GM12892 (cell line): ENCODE measurements at places on chromosomes 3 and 15.

DNA sequence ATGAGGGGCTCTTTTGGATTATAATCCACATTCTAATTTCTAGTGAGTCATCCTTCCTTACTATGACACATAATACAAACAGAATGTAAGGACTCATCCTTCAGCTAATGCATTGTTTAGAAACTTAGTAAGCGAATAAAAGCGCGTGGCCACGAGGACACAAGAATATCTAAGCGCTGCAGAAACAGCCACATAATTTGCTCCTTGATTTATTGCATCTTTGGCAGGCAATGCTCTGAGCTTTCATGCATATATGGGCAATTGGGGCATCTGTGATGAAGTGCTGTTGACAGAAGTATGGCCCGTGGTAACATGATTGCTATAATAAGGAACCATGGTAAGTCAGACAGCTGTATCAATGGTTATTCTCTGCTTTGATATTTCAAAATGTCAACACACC, 191.3 kb upstream of the ZNF385D start:
- no peak for DNase-seq

GRCh38 chr3:119238363-119238762, 2.3 kb downstream of the B4GALT4 start:
- DNase-seq, result no peak

DNA sequence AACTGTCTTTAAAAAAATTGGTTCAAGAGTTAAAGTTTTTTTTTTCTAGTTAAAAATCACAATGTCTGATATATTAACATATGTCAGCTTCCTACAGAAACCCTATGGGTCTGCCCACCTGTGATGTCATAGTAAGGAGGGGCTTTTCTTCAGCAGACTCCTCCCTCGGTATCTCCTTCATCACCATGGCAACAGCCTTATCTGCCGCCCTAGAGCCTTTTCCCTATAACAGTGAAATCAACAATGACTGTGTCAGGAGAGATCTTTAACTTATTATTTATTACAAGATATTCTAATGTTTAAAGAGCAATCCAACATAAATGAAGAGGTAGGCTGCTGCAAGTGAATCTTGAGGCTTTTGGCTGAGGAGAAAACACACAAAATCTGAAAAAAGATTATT, 138.7 kb downstream of the PEX5L start:
- no peak for DNase-seq

DNA sequence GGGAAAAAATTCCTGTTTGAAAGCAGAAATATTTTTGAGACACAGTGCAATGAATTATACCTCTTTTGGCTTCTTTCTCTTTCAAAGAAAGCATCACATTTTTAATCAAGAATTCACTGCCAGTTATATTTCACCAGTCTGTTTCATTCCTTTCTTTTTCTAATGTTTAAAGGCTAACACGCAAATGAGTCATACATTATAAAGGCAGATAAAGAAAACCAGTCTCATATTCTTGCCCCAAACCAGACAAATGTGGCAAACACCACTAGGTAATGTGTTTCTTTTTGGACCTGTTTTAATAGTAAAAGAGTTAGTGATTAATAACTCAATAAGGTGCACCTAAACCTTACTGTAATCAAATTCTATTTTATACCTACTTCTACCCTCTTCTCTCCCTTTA, 83.8 kb downstream of the PLOD2 start:
- no peak for DNase-seq

DNA sequence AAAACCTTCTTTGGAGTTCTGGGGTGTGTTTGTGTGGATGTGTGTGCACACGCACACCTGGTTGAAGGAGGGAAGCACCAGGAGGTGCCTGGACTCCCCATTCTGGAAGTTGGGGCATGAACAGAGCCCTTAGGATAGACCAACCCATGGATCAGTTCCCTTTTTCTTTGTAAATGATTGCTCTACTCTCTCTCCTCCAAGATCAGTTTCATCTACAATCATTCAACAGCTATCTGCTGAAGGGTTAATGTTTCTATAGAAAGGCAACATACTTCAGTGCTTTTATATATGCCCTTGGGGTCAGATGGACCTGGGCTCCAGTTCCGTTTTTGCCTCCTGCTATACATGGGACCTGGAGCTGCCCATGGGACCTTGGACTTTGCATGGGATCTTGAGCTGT, 352.1 kb upstream of the CFAP20DC start:
- DNase-seq, result no peak

DNA sequence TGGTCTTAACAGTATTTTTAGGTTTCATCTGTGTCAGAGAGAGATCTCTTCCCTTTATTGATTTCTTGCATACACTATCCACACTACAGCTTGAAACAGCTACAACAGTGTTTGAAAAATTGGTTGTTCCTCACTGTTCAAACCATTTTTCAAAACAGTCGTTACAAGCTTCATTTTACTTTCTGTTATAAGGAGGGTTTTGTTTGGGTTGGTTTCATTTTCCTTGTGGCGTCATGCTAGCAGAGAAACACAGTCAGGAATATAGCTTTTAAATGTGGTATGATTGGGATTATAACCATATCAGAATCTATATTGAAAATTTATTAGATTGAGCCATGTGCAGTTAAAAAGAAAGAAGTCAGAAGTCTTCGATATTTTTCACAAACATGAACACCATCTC, 400.6 kb downstream of the ZBTB20 start:
- DNase-seq, result no peak

- DNase-seq, result no peak
These were observed 472.2 kb downstream of the GRM7 start for GRCh38 chr3:7333125-7333524.

DNA sequence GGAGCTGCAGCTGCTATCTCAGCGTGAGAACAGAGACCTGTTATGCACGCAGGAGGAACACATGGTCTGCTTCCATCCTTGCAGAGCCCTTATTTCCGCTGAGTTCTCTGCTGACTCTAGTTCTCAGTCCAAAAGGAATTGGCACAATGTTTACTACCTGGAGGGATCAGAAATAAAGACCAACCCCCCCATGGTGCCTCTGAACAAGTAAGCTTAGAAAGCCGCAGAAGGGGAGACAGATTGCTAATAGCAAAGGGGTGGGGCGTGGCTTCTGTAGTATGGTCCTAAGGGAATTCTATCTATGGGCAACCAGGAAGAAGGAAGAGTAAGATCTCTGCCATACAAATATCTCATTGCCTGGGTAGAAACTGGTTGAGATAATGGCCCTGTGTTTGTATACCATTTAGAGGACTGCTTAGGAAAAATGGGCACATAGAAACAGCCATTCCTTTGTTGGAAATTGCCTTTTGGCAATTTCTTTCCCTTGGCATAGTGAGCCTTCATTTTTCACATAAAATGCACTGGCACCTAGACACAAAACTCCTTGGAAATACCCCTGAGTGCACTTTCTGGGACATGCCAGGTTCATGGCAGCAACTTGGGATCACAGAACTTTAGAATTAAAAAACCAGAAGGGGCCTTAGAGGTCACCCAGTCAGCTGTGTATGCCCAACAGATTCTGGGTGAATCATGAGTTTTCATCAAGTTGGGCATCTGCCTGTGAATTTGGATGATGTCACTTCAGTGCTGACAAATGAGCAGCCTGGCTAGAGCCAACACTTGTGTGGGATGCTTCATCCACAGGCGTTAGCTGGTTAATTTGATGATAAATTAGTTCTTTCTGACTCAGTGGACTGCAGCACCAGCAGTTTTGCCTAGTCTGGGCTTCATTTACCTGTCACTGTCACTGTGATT, 57.4 kb upstream of the STXBP5L start:
- no peak for DNase-seq

DNA sequence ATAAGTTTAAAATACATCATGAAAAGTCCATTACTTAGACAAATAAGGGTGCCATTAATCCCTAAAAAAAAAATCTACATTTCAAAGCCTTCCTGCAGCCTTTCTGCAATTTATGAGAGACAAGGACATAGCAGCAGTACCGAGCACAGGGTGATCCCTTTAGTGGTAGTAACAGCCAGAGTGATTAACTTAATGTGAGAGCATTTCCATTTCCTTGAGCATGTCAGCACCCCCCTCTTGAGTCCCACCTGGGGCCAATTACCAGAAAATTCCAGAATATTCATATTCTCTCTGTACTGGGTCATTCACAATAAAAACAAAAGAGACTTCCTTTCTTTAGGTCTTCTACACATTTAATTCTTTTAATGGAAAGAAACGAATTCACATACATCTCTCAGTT, 546.9 kb upstream of the CCDC54 start:
- no peak for DNase-seq

DNA sequence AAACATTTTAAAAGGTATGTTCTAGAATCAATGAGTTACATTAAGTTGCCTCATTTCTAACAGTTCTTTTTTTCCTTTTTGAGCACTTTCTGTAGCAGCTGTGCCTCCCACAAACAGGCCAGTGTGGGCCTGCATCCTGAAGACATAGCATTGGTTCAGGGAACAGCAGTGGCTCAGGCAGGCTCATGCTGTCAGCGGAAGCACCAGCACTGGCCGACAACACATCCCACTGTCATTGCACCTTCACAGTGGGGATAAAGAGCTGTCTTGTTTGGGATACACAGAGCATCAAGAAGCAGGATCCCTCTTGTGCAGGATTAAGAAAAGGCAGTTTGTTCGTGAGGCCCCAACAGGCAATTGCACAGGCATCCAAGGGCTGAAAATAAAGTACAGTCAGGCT, 123.3 kb downstream of the MOBP start:
- DNase-seq, result no peak

GRCh38 chr3:27880969-27881892, 159.1 kb upstream of the EOMES start:
- no peak for DNase-seq

- no peak for DNase-seq
These were observed 32.1 kb downstream of the KIF9 start for GRCh38 chr3:47250309-47251060.

GRCh38 chr15:50381438-50381837, 26.4 kb upstream of the GABPB1 start:
- no peak for DNase-seq

DNA sequence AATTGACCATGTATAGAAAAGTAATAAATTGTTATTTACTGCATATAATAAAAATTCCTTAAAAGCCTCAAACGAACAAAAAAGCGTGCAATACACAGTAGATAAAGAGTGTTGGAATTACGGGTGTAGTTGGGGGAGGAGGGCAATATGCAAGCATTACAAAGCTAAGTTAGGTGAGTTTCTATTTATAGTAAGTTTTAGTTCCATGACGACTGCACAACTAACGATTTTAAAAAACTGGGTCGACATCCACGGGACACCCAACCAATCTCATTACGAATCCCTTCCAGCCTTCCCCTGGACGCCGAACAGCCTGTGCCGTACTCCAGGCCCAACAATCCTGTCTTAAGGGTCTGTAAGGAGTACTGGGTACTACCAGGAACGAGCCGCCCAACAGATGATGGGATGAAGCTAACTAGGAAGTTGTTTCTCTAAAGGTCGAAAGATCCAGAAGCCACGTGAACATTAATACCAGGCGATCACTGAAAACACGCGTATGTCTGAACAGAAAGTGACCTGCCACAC, 677 bp downstream of the POLQ start:
- DNase-seq, result no peak

- DNase-seq, result no peak
These were observed 5.9 kb downstream of the USP3 start for GRCh38 chr15:63509955-63510940.

- no peak for DNase-seq
These were observed 542.9 kb downstream of the FHIT start for GRCh38 chr3:60708191-60708975.

GRCh38 chr3:128784232-128784631, 58.2 kb downstream of the RAB7A start:
- DNase-seq, result no peak

GRCh38 chr3:178690571-178690970, 154.3 kb downstream of the KCNMB2 start:
- DNase-seq, result no peak

DNA sequence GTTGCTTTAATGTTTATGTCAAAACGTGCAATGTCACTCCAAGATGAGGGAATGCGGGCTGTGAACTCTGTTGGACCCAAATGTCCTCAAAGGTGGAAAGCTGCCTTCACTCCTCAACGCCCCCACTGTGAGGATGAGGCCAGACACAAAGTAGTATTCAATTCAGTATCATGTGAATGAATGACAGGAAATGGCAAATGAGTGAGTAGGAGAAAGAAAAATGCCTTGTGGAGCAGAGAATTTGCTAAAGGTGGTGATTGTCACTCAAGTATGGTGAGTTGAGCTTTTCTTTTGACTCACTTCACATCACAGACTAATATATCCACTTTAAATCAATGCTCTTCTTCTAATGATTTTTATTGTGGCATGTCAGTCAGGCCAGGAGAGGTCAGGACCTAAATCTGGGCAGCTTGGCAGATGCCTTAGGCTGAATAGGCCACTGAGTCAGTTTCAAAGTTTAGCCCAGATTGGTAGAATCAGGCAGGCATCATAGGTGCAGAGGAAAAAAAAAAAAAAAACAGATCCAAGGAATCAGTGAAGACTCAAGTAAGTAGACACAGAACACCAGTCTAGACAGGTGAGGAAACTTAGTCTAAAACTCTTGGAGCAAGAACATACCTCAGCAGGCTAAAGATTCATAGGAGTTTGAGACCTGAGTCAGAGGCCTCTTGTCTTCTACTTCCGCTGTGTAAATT, 71.0 kb upstream of the ZBED2 start:
- DNase-seq, result no peak

- no peak for DNase-seq
These were observed 71.3 kb upstream of the LRTM1 start for GRCh38 chr3:54999159-54999558.

DNA sequence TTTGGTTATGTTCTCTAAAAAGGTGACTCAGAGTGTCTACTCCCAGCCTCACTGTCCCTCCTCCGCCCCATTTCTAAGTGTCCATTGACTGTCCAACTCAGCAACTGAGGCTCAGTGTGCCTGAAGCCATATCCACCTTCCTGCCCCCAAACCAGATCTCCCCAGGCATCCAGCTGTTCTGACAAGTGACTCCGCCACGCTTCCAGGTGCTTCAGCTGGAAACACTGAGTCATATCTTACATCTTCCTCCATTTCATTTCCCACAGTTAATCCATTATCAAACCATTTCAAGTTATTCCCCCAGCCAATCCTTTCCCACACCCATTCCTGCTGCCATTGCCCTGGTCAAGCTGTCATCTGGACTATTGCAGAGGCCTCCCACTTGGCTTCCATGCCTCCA, 17.1 kb downstream of the MAGEF1 start:
- no peak for DNase-seq

- no peak for DNase-seq
These were observed 1.2 kb downstream of the SPINT1 start for GRCh38 chr15:40845036-40845435.

- no peak for DNase-seq
These were observed 3.9 kb downstream of the ATR start for GRCh38 chr3:142574665-142575064.

- no peak for DNase-seq
These were observed 19.9 kb downstream of the NDUFB5 start for GRCh38 chr3:179624451-179624850.
